Mucosa of descending colon (tissue), 3 donors: ENCODE measurements at places on chromosomes 13 and 19. TPM values are rescaled to one million over a fixed set of nuclear protein-coding genes. Genes with fewer than 3 reads are reported as not detected.

GRCh38 chr19:42301646-42302203, at the start of gene PRR19:
Gene PRR19 (plus strand): TSS chr19:42302132. CDS start chr19:42309585, 7,453 bp downstream.
- DNase-seq, result no peak

The TEX26 gene
- total RNA-seq, result not detected

- DNase-seq, result no peak
Measured at GRCh38 chr13:52053460-52053859, 29.0 kb downstream of the UTP14C start.

GRCh38 chr13:54194233-54195024, 1165.8 kb downstream of the OLFM4 start:
- no peak for DNase-seq

- no peak for DNase-seq
Measured at GRCh38 chr19:27674701-27675100, 1538.2 kb downstream of the UQCRFS1 start.
